ENCODE measurements at places on chromosomes 1 and 21.

- no peak for DNase-seq
Measured at GRCh38 chr1:25550683-25551310, 7.4 kb downstream of the LDLRAP1 start.

GRCh38 chr1:88433556-88433955, 250.5 kb upstream of the PKN2 start:
- no peak for DNase-seq

GRCh38 chr1:17335821-17336710, 28.1 kb downstream of the PADI4 start:
- peak; percentile 70 for DNase-seq

DNA sequence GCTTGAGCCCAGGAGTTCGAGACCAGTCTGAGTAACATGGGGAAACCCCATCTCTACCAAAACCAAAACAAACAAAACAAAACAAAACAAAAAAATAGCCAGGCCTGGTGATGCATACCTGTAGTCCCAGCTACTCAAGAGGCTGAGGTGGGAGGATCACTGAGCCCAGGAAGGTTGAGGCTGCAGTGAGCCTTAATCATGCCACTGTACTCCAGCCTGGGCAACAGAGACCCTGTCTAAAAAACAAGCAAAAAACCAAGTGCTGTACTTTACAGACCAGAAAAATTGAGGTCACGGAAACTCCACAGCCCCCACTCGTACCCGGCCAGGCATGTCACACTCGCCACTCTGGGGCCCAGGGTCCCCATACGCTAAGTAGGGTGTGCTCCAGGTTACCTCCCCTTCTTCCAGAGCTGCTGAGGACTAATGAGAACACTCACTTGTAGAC, 22.9 kb downstream of the ATP2B4 start:
- DNase-seq = no peak

GRCh38 chr21:35730325-35730724, 330.0 kb downstream of the SETD4 start:
- DNase-seq = no peak

DNA sequence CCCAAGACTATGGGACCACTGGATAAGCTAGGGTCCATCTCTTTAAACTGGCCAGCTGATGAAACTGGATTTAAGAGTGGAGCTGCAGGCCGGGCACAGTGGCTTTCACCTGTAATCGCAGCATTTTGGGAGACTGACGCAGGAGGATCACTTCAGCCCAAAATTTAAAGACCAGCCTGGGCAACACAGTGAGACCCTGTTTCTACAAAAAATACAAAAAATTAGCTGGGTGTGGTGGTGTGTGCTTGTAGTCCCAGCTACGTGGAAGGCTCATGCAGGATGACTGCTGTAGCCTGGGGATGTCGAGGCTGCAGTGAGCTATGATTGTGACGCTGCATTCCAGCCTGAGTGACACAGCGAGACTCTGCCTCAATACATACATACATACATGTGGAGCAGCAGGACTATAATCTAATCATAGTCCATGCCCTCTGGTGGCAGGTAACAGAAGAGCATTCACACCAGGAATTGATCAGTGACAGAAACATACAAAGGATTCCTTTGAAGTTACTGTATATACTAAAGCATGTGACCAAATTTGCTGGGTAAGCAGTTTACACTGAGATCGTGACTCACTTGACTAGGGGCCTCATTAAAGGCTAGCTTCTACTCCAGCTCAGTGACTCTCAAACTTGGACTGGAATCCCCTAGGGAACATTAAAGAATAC, 101.5 kb upstream of the SLFNL1 start:
- DNase-seq = peak; percentile 48

DNA sequence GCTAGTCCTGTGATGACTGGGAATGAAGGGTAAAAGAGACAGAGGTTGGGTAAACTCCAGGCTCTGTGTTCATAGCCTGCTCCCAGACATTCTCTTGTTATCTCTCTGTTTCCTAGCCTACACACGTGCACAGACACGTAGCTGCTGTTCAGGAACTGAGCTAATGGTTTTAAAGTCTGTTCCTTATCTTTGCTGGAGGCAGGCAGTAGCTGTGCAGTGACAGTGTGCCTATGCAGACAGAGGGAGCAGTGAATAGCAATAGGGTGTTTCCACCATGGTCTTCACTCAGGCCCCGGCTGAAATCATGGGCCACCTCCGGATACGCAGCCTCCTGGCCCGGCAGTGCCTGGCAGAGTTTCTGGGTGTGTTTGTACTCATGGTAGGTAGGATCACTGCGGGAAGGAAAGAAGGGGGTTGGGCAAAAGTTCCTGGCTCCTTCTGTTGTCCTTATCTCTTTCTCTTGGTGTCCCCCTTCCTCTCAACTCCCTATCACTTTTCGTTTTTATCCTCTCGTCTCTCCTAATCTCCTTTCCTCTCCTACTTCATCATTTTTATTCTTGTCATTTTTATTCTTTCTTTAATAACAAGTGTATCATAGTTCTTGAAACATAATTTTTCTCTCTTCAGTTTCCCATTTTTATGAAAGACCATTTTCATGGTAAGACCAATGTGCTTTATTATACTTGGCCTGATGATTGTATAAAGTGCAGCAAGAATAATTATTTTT, at the start of gene AQP10:
Gene AQP10 (plus strand): TSS at position 212 of the 727 bp plus-strand sequence. CDS start 63 bp downstream, at position 275.
- no peak for DNase-seq

DNA sequence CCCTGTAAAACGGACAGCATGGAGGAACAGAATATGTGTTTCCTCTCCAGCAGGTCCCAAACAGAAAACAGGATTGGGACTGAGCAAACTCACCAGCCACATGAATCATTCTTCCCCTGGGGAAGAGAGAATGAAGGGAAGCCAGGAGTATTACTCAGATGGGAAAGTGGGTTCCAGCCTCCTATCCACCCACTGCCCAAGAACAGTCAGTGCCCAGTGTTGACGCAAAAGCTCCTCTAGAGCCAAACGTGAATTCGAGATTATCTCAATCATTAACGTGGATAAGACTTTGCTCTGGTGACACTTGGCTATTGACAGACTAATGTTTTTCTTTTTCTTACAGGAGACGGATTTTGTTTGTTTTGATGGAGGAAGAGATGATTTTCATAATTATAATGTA, 9.3 kb downstream of the MIA3 start:
- no peak for DNase-seq

- no peak for DNase-seq
Measured at GRCh38 chr1:36035154-36035553, 48.7 kb upstream of the TEKT2 start.

- peak; percentile 91 for DNase-seq
Measured at GRCh38 chr1:218345673-218346390, 696 bp downstream of the TGFB2 start.

DNA sequence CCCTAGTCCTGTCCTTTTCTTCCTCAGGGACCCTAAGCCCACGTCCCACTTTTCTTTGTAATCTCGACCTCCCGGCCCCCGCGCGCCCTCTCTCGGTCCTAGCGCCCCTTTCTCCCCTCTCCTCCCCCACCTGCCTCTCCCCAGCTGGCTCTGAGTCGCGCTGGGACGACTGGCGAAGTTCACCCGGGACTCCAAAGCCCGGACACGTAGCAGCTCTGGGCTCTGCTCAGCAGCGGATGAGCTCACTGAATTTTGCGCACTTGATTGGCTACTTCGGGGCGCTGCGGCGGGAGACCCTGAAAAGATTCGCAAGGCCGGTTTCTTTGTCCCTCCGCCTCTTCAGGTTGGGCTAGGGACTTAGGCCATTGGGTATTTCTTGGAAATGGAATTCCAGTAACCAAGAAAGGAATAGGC, 16.3 kb upstream of the ACKR1 start:
- no peak for DNase-seq

DNA sequence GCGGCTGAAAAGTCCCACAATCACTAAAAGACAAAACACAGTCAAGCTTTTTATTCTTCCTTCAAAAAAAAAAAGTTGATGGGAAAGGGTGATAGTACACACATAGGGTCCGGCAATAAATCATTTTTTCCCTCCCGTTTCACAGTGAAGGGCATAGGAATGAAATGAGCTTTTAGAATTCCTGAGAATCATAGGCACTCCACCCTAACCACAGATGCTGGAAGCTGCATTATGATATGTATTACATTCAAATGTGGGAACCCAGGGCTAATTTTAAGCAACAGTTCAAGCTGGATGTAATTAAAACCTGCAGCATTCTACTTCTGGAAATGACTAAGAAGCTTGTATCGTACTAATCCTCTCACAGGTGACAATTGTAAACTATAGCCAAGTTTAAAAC, 75.7 kb upstream of the KCNJ15 start:
- DNase-seq = no peak

DNA sequence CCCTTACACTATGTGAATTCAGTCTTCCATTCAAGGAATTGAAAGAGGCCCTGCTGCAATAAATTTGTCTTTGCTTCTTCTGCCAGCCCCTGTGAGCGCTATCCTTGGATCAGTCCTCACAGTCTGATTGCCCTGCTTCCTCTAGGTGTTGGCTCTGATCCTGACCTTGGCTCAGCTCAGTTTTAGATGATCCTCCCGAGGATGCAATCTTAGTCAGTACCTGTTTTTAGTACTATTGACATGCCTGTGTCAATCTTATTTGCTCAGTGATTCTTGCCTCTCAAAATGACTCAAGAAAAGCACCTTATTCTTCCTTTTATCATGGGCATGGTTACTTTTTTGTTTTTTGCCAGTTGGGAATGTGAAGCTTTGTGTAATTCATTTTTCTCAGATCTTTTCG, 101.4 kb upstream of the KCNK1 start:
- DNase-seq = no peak

- DNase-seq = no peak
Measured at GRCh38 chr1:106956721-106957120, 99.8 kb upstream of the PRMT6 start.

- no peak for DNase-seq
Measured at GRCh38 chr1:223670458-223671159, 5.1 kb upstream of the CAPN8 start.

GRCh38 chr1:229657993-229658755, 32.1 kb downstream of the URB2 start:
- DNase-seq = no peak

- no peak for DNase-seq
Measured at GRCh38 chr1:223639331-223639749, 26.2 kb downstream of the CAPN8 start.

DNA sequence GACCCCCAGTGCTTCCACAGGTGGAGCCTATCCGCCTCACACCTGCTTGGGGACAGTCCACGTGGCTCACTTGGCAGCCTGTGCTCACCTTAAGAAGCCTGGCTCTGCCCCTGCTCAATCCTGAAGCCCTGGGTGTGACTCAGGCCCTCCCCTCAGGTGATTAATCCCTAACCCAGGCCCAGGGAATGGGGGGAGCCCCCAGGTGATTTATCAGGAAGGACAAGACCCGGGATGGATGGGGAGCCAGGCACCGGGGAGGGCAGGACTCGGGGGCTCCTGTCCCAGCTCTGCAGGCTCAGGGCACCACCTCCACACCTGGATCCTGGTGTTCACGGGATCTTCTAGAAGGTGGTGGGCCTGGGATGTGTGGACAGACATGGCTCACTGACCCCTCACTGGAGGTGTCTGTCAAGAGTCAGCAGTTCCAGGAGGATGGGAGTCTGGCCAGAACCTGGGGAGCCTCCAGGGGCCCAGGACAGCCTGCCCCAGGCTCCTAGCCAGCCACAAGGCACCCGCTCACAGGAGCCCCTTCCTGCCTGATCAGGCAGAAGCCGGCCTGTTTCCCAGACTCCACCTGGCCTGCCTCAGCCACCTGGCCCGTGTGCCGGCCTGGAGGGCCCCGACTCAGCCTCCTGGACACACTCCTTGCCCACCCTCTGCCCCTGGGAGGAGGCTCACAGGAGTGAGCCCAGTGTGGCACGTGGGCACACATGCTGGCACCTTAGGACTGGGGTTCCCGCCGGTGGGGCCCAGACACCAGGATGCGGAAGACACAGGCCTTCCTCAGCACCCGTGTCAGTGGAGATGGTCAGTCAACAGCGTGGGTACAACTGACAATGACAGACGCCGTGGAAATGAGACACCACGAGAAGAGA, 38.6 kb upstream of the COL6A1 start:
- DNase-seq = peak; percentile 25

DNA sequence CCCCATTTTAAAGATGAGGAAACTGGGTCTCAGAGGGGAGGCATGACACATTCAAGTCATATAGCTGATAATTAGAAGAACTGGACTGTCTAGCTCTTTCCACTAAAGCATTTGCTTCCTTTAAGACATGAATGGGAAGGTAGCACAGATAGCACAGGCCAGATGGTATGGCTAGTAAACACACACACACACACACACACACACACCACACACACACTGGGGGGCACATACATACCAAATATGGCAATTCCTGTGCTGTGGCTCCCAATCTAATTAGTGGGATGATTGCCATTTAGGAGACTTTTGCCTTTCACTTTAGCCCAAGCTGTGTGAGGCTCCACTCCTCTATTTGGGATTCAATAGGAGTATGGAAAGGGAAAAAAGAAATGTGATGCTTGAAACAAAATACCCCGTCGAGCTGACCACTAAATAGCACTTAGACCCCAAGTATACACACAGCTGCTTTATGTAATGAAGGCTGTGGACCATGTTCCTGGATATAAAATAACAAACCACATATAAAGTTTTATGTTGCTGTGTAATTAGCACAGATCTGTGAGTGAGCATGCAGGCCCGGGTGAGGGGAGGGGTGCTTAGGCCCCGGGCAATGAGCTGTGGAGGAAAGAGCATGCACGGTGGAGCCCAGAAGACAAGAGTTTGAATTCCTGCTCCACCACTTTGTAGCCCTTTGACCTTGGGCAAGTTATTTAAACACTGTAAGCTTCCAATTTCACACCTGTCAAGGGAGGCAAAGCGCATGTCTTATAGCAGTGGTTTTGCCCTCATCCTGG, 6.8 kb upstream of the TRABD2B start:
- no peak for DNase-seq

DNA sequence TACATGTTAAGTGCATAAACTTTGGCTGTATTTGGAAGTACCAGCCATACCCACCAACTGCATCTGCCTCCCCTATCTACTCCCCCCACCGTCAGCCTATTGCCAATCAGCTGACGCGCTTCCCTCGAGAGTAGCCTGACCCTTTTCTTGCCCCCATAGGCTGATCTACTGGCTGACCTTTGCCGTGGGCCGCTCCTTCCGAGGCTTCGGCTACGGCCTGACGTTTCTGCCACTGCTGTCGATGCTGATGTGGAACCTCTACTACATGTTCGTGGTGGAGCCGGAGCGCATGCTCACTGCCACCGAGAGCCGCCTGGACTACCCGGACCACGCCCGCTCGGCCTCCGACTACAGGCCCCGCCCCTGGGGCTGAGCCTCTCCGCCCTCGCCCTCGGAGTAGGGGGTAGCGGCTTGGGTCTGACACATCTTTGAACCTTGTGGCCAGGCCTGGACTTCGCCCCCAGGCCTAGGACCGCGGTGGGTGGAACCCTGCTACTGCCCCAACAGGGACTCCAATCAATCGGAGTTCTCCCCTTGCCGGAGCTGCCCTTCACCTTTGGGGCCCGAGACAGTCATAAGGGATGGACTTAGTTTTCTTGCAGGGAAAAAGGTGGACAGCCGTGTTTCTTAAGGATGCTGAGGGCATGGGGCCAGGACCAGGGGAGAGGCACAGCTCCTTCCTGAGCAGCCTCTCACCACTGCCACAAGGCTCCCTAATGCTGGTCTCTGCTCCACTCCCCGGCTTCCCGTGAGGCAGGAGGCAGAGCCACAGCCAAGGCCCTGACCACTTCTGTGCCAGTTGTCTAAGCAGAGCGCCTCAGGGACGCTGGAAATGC, 4.0 kb downstream of the GLMP start:
- peak; percentile 40 for DNase-seq

Data from D341Med (cell line).